ENCODE measurements at places on chromosomes 5 and 9.

DNA sequence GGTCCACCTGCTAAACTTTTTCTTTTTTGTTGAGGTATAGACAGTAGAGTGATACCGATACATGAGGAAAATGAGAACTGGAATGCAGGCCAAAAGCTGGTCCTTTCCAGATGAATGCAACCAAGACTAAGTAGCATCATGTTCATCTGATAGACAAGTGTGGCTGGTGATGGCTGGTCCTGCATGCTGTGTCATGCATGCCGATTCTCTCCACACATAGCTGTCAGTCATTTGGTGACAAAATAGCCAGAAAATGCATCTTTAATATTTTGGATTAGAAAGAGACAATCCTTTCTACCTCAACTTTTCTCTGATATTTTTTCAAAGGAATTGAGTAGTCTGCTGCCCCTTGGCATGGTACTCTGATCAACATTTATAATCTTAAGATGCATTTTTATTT, 49.9 kb downstream of the ZSWIM6 start:
- no peak for DNase-seq

- no peak for DNase-seq
Observed at GRCh38 chr5:145540375-145540774, 294.8 kb downstream of the PRELID2 start.

- no peak for DNase-seq
Observed at GRCh38 chr5:40160435-40160834, 519.3 kb upstream of the PTGER4 start.

GRCh38 chr5:167479779-167480178, 811.7 kb upstream of the WWC1 start:
- DNase-seq, result no peak

DNA sequence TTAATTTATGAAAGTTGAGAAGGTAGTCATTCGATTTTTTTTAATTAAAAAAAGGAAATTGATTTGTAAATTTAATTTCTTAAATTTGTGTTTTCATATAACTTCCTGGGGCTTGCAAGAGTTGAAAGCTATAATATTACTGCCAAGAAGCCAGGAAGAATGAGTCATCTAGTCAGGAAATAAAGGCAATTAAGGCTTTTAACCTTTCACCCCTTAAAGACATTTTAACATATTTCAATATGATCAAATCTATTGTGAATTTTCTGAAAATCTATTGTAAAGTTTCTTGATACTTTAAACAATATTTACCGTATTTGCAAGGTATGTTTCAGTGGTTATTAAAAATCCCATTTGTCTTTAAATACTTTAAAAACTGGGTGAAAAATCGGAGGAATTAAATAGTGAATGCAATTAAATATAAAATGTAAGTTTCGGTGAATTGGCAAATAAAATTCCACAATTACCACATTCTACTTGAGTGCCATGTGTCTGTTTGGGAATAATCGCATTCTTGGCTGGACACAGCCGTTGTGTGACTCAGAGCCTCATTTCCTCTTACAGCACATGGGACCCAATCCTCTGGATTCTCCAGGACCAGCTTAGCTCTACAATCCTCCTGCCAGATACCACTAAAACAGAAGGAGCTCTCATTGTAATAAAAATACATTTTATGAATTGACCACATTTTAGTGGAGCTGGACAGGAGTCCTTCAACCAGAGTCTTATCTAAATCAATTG, 310.7 kb downstream of the HCN1 start:
- DNase-seq, result no peak

GRCh38 chr5:140303966-140304365, 1.1 kb upstream of the PFDN1 start:
- DNase-seq, result no peak

GRCh38 chr9:93039456-93039855, 19.0 kb upstream of the SUSD3 start:
- DNase-seq, result no peak

DNA sequence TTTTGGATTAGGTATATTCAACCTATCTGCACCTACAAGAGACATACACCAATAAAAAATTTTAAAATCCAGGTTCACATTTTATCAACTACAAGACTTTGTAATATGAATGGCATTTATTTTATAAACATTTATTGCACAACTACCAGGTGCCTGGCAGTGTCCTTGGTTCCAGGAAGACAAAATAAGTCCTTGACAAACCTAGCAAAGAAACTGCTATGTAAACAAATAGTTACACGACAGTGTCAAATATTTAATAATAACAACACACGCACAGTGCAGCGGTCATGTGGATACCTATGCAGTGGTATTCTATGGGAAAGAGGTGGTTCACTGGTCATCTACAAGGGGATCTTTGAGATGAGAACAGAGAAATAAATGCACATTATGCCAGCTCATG, 120.7 kb downstream of the MYO10 start:
- no peak for DNase-seq

DNA sequence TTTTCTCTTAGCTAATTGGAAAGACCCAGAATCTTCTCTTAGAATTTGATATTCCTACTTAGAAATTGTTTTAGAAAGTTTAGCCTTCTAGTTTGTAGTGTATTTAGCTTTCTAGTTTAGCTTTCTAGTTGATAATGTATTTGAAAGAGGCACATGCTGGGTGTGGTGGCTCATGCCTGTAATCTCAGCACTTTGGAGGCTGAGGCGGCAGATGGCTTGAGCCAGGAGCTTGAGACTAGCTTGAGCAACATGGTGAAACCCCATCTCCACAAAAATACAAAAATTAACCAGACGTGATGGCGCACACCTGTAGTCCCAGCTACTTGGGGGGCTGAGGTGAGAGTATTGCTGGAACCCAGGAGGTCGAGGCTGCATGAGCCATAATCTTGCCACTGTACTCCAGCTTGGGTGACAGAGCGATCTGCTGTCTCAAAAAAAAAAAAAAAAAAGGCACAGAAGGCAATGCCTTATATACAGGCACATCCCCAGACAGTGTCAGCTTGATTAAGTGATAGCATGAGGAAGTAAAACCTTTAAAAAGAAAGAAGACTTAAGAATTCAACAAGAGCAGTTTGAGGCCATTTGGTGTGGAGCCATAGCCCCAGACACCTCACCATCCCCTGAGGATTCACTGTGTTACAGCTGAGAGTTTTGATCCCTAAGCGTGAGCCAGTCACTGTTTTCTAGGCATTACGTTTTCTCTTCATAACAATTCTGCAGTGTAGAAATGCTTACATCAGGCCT, 34.6 kb downstream of the ZSWIM6 start:
- no peak for DNase-seq

DNA sequence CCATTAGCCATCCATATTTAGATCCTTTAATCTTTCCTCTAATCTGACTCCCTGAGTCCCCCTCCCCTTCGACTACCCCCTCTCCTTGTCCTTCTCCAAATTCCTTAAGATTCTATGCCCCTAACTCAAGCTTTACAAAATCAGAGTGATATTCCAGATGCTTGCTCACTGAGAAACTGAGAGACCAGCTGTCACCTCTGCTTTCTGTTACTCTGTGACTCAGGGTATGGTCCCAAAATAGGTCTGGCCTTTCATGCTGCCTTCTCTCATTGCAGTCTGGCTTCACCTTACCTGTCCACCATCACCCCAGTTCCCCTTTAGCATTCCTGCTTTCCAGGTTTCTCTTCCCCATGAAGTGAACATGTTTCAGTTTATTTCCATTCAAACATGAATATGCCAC, 383.3 kb upstream of the SLC30A5 start:
- no peak for DNase-seq

GRCh38 chr5:94103514-94104245, 362.3 kb upstream of the POU5F2 start:
- no peak for DNase-seq

GRCh38 chr5:12669326-12669725, 765.1 kb upstream of the CTNND2 start:
- no peak for DNase-seq

DNA sequence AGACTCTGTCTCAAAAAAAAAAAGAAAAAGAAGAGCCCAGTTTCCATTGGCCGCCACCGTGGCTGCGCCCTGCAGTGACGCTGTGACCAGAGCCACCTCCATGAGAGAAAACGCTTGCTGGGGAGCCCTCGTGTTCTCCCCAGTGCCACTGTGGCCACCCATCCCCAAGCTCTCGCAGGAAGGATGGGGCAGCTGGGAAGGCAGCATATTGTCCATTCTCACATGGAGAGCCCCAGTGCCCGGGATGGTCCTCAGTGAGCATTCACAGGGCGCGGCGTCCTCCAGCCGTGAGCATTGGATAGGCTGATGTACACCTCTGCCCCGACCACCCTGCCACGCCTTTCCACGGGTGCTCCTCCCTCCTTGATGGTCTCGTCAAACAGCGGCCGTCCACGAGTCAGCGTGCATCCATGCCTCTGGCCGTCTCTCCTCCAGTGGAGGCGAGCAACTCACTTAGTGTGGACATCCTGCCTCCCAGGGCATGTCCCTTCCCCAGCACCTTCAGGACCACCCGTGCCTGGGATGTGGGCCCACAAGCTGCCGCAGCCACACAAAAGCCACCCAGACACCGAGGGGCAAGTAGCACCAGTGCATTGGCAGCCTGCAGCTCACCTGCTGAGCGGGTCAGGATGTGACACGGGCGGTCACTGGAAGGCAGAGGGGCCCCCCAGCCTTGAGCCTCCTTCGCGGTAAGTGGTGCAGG, 23.4 kb upstream of the SLC6A19 start:
- DNase-seq, result no peak

GRCh38 chr5:88761269-88761850, 121.6 kb downstream of the MEF2C start:
- no peak for DNase-seq

DNA sequence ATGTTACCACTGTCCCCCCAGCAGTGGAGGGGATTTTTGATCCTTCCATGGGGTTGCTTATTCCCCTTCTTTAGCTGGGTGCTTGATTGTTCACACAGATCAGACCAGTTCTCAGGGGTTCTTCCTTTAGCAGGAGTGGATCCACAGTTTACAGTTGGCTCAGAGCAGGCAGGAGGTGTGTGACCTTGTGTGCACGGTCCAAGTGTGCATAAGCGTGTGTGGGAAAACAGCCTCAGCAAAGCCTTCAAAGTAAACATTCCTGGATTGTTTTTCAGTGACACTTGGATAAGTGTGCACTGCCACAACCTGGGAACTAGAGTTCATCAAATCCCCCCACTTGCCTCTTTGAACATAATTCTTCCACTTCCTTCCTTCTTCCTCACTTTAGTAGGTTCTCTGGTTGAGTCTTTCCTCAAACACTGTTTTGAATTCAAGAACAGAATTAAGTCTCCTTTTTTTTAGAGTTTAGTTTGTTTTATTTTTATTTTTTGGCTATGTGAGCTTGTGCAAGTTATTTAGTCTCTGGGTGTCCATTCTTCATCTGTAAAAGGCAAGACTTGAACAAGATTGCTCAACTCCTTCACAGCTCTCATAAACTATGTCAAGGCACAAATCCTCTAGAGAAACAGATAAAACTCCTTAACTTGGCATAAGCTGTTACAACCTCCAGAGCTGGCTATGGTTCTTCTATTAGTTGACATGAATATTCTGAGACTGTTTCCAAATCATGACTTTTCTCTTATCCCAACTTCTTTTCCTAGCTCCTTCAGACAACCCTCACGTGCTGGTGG, 78.0 kb downstream of the OSMR start:
- DNase-seq, result no peak

DNA sequence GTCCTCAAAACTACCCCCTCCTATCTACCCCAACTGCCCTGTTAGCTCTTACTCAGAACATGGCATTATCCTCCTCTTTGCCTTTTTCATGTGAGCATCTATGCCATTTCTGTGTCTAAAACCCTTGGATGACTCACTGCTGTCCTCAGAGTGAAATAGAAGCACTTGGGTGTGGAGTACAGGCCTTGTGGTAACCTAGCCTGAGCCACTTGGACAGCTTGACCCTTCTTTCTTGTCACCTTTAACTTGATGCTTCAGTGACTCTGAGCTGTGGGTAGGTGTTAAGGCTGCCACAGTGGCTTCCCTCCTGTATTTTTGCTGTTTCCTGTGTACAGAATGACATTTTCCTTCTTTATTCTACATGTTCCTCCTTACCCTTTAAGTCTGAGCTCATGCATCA, 391.4 kb downstream of the SH3GL2 start:
- no peak for DNase-seq

DNA sequence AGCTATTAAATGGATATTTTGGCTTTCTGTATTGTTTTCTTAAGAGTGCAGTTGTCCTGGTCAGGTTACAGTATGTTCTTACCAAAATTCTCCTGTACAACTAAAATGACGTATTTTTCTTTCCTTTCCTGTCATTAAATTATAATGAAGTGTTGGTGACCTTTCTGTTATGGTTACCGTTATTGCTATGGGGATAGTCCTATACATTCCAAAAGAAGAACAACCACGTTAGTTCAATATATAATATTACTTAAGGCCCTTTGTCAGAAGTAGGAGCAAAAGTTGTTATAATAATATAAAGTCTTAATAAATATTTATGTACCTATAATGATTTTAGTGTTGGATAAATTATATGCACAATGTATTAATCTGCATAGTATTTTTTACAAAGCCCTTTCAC, 82.4 kb upstream of the NREP start:
- DNase-seq, result no peak

- DNase-seq, result no peak
Observed at GRCh38 chr5:10017786-10018185, 231.9 kb downstream of the ATPSCKMT start.

DNA sequence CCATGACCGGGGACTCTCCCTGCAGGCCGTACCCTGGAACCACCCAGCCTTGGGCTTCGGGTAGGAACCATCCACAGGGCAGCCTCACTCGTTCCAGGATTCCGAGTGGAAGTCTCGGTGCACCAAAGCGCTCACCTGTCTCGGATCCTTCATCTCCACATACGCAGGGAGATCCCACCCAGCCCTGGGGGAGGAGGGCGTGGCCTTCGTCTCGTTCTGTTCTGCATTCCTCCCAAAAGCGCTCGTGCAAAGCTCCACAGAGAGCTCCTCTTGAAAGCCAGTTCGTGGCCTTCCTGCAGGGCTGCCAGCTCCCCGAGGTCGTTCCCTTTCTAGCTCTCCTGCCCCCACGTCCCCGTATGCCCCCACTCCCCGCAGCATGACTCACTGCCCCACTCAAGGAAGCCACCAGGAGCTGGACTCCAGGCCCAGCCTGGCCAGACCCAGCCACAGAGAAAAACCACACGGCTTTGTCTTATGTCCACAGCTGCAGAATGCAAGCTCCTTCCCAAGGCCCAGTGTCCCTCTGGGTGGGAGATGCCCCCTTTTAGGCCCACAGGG, 65.0 kb upstream of the SARDH start:
- DNase-seq, result no peak

DNA sequence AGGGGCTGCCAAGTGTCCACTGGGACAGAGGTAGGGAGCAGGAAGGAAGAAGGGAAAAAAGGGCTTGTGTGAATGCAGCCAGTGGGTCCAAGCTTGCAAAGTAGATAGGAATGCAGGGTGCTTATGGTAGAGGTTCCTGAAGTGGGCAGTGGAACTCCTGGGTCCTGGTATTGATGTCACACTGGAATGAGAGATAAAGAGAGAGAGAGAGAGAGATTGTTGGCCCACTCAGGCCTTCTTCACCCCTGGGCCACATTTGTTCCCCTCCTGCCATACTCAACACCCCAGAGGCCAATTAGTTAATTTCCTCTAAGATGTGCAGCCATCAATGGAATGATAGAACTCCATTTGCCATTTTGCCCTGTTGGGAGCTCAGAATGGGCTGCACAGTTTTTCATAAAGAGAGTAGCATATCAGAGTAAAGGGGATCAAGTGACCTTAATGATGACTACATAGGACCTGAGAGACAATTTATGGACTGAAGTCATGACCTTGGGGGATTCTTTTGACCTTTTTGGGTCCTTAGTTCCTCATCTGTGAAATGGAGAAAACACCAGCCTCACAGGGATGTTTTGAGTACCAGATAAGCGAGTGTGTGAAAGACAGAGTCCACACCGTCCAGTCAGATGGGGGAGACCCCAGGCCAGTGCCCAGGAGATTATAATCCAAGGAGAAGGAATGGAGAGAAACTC, 52.9 kb downstream of the PPARGC1B start:
- DNase-seq, result no peak

GRCh38 chr5:181188700-181189362, 16.2 kb downstream of the TRIM7 start:
- no peak for DNase-seq
